ENCODE measurements at places on chromosomes 1 and 21.

DNA sequence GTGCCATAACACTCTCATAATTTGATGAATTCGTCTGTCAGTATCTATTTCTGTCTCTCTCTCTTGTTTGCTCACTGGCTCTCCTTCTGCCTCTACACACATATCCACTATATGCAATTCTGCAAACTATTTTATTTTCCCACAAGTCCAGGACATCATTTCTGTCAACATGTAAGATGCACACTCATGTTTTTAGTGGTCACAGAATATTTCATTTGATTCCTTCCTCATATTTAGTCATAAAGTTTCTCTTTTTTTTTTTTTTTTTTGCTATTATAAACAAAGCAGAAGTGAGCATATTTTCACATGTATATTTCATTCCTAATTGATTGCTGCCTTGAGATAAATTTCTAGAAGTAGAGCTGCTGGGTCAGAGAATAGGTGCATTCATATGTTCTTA is 165.3 kb downstream of the PGBD5 start:
- no peak for DNase-seq

DNA sequence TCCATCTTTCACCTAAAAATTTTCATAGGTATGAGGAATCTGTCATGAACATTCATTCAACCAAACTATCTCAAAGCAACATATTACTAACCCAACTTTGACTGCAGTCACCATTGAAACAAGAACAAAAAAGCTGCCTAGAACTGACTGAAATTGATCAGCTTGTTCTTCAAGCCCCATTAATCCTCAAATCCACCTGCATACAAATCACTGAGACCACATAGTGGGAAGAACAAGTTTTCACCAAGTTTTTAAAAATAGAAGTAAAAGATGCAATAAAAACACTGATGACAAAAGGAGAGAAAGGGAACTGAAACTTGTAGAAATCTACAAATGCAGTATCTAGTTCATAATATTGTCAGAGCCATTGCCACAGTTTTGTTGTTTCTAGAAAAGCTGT is 6.1 kb downstream of the SORT1 start:
- DNase-seq, result no peak

DNA sequence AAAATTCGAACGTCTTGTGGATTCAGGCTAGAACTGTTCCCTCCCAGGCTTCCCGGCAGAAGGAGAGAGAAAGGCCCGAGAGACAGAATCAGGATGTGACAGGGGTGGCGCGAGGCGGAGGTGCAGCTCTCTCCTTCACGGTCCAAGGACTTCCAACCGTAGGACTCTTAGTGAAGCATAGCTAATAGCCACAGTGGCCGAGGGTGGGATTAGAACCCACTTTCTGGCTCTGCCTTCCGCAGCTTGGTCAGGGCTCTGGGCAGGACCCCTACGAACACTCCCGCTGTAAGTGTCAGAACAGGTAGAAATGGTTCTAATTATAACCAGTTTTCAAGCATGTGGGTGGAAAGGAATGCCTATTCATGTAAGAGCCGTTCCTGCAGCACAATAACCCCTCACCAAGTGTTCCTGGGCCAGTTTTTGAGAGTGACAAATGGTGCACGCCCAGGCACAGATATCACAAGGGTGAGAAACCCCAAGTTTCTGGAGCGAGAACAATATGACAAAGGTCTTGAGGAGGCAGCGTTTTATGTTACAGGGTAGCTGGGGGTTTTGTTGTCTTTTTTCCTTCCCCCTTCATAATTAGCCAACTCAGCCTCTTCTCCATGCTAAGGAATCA is 86.4 kb downstream of the SYF2 start:
- no peak for DNase-seq

DNA sequence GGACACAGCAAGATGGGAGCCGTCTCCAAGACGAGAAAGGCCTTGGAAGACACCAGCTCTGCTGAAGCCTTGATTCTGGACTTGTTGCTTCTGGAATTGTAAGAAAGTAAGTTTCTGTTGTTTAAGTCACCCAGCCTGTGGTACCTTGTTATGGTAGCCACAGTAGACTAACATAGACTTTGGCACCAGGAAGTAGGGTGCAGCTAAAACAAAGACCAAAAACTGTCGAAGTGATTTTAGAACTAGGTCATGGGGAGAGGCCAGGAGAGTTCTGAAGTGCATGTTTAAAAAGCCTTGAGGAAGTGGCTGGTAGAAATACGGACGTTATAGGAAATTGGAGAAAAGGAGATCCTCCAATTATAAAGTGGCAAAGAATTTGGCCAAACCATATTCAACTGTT is 28.5 kb downstream of the ZNF496 start:
- no peak for DNase-seq

DNA sequence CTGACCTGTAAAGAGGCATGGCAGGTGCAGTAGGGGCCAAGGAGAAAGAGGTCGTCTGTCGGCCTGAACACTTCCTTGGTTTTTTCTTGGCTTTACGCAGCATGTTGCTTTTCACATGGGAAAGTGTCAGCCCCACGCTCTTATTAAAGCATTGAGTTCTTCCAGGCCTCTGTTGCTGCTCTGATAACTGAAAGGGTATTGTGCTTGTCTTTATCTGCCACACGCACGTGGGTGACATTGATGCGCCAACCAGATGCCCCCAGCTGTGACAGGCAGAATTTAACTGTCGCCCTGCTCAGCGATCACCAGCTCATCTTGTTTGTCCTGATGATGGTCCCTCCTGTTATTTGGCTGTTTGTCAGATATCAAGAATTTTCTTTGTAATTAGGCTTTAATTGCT is 76.5 kb downstream of the GALNT2 start:
- no peak for DNase-seq

DNA sequence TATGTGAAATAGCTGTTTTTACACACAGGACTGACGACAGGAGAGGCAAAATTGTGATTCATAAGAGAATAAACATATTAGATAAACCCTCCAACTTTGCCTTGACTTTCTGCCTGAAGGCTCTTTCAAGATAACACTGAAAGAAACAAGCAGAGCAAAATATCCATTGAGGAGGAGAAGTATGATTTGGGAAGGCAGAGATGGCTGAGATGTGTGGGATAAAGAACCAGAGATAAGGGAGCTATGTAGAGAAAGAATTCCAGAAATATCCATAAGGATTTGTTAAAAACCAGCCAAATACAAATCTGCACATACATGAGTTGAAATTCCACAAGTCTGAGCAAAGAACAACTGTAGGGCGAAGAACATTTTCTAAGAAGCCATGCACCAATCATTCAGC is 1064.7 kb downstream of the PLA2G4A start:
- DNase-seq, result no peak

DNA sequence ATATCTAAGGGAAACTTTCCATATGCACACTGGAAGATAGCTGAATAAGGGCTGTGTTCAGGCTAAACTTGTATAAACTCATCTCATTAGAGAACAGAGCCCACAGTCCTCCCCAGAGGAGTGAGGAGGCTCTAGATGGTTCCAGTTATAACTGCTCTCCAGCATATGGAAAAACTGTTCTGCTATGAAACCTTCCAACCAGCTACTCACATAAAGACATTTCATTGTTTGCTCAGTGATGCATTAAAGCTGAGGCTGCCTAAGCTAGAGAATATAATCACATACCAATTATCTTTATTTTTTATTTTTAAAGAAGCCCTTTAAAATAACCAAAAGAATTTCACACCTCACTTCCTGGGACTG is 13.3 kb downstream of the AHCYL1 start:
- no peak for DNase-seq

DNA sequence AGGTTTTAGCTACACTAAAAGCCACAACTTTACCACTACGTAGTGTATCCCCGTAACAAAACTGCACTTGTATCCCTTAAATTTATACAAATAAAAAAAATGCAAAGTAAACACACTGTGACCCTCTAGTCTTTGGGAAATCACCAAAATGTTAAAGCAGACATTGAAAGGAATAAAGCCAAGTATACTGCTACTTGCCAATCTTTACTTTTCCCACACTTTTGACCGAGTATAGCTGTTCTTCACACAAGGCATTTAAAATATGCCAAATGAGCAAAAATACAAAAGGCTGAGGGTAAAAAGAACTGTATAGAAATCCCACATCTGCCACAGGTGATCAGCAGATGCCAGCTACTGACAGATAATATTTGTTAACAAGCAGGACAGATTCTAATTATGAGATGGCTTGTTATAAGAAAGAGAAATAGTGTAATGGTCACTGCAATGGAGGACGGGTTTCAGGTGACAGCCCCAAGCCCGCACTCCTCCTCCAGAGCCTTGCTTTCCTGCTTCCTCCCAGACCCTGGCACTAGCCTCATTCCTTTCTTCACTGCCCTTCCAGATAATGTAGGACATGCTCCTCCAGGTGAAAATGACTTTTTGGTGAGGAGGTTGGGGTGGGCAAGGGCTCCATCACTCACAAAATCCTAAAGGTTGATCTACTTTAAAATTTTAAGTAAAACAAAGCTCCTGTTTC is 18.1 kb downstream of the KCNT2 start:
- DNase-seq, result no peak

- no peak for DNase-seq
Measured at GRCh38 chr1:207817778-207818751, 66.2 kb downstream of the CD46 start.

DNA sequence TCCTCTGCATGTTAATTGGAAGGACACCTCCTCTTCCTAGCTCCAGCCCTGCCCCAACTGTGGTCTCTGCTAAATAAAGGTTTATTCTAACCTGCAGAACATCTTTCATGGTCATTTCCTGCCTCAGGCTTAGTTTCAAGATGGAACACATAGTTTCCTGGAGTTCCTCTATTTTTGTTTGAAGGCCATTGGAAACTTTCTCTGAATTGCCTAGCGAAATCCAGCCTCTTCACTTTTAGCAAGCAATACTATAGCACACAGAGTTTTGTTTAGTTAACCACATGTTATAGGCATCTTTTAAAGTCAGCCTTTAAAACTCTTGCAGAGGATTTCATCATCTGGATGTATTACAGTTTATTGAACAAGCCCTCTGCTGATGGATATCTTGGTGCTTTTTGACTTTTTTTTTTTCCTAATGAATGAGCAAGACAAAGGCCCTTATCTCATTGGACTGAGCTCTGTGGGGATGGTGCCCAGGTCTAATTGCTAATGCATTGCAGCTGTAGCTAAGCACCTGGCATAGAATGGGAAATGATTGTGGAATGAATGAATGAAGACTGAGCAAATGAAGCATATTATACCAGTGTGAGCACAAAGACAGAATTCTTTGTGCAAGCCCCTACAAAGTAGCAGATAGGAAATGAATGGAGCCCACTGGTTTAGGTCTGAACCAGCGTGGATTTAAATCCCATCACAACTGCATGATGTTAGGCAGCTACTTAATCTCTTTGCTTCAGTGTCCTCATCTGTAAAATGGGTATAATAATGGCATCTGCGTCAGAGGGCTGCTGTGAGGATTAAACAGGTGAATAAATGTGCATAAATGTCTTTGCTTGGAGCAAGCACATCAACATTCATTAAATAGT is 641 bp upstream of the CFAP107 start:
- no peak for DNase-seq

GRCh38 chr1:232452117-232452516 is 177.8 kb downstream of the SIPA1L2 start:
- DNase-seq, result no peak

DNA sequence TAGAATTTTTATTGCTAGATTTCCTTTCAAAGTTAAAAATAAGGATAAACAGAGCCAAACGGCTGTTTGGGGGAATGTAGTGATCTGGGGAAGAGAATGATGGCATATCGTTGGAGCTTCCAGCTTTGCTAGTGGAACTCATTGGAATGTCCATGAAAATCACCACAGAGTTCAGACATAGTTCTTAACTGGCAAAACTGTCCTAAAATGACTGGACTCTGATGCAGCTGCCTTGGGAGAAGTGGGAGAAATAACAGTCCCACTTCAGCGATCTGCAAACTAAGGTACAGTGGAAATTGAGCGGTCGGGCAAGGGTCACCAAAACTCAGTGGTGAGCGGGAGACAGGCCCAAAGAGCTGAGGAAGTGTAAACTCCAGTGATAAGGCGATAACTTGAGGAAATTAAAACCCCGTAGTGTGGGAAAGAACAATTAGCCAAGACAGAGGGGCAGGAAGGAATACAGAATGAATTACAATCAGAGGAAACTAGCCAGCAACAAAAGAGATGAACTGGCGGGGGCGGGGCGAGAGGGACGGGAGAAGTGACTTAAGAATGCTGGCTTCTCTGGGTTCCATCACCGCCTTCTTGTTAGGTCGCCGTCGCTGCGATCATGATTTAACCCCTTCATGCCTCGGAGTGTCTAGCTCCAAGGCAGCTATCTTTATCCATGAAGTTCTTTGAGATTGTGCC is 89.8 kb upstream of the ARHGAP29 start:
- DNase-seq, result no peak

- peak; percentile 1 for DNase-seq
Measured at GRCh38 chr1:179129702-179130473, 48.0 kb downstream of the TOR3A start.

- no peak for DNase-seq
Measured at GRCh38 chr1:236536540-236536939, 12.8 kb downstream of the LGALS8 start.

GRCh38 chr1:157829210-157829609 is 9.3 kb upstream of the FCRL1 start:
- DNase-seq, result no peak

- no peak for DNase-seq
Measured at GRCh38 chr1:214698559-214698958, 95.6 kb downstream of the CENPF start.

- DNase-seq, result no peak
Measured at GRCh38 chr1:158185770-158186169, 5.1 kb downstream of the CD1D start.

Data from activated T-cell treated with anti-CD3 and anti-CD28 coated beads for 4 hours (primary cell).